ENCODE measurements at places on chromosomes 2 and 18. TPM values are rescaled to one million over a fixed set of nuclear protein-coding genes. Genes with fewer than 3 reads are reported as not detected.

- H3K4me3 ChIP-seq: no peak overlapping the region
- H3K27ac ChIP-seq: no peak overlapping the region
- H3K36me3 ChIP-seq: peaks cover 6% of the 10 kb centered on the region
- H3K4me1 ChIP-seq: no peaks in the 10 kb centered on the region
- no peak for DNase-seq
- no peaks in the 10 kb centered on the region for H3K27me3 ChIP-seq
Measured at GRCh38 chr18:35592298-35592697, 10.8 kb downstream of the GALNT1 start.

- no peak overlapping the region for H3K4me3 ChIP-seq
- no peak for DNase-seq
- peak overlapping the region; percentile 92 for H3K27ac ChIP-seq
- peaks cover 43% of the 10 kb centered on the region for H3K4me1 ChIP-seq
- no peaks in the 10 kb centered on the region for H3K27me3 ChIP-seq
Measured at GRCh38 chr2:127650785-127651380, 4.9 kb downstream of the GPR17 start.

Gene IL37
- total RNA-seq: not detected

GRCh38 chr2:201830666-201831065 is 24.3 kb downstream of the CDK15 start:
- DNase-seq: no peak
- no peaks in the 10 kb centered on the region for H3K4me1 ChIP-seq
- H3K4me3 ChIP-seq: no peak overlapping the region
- H3K36me3 ChIP-seq: no peaks in the 10 kb centered on the region
- H3K27ac ChIP-seq: no peak overlapping the region

GRCh38 chr2:63842149-63843061 is 709 bp downstream of the UGP2 start:
- peak; percentile 26 for DNase-seq
- peak overlapping the region; percentile 98 for H3K27ac ChIP-seq
- no peaks in the 10 kb centered on the region for H3K27me3 ChIP-seq
- H3K36me3 ChIP-seq: no peaks in the 10 kb centered on the region
